ENCODE measurements at places on chromosomes 2 and 18. TPM values are rescaled to one million over a fixed set of nuclear protein-coding genes. Genes with fewer than 3 reads are reported as not detected.
A peak's percentile ranks its signal among the peaks of the same experiment; 100 is the strongest.

GRCh38 chr2:142980246-142981068 lies 103.0 kb downstream of the KYNU start:
- H3K27ac ChIP-seq, result no peak overlapping the region
- DNase-seq, result no peak
- H3K27me3 ChIP-seq, result no peaks in the 10 kb centered on the region
- no peaks in the 10 kb centered on the region for H3K4me1 ChIP-seq

GRCh38 chr2:190379249-190379964 lies 28.7 kb upstream of the MFSD6 start:
- H3K27ac ChIP-seq, result no peak overlapping the region
- no peak overlapping the region for H3K4me3 ChIP-seq
- peaks cover 4% of the 10 kb centered on the region for H3K4me1 ChIP-seq
- DNase-seq, result peak; percentile 68

- H3K4me1 ChIP-seq, result peaks cover 52% of the 10 kb centered on the region
- H3K4me3 ChIP-seq, result peak overlapping the region; percentile 93
- DNase-seq, result no peak
Measured at GRCh38 chr2:231781798-231782726, 980 bp upstream of the PDE6D start.

GRCh38 chr2:86383844-86384243 lies 46.4 kb upstream of the REEP1 start:
- H3K27ac ChIP-seq, result no peak overlapping the region
- H3K27me3 ChIP-seq, result no peaks in the 10 kb centered on the region
- no peaks in the 10 kb centered on the region for H3K4me1 ChIP-seq
- no peak overlapping the region for H3K4me3 ChIP-seq
- no peaks in the 10 kb centered on the region for H3K36me3 ChIP-seq

DNA sequence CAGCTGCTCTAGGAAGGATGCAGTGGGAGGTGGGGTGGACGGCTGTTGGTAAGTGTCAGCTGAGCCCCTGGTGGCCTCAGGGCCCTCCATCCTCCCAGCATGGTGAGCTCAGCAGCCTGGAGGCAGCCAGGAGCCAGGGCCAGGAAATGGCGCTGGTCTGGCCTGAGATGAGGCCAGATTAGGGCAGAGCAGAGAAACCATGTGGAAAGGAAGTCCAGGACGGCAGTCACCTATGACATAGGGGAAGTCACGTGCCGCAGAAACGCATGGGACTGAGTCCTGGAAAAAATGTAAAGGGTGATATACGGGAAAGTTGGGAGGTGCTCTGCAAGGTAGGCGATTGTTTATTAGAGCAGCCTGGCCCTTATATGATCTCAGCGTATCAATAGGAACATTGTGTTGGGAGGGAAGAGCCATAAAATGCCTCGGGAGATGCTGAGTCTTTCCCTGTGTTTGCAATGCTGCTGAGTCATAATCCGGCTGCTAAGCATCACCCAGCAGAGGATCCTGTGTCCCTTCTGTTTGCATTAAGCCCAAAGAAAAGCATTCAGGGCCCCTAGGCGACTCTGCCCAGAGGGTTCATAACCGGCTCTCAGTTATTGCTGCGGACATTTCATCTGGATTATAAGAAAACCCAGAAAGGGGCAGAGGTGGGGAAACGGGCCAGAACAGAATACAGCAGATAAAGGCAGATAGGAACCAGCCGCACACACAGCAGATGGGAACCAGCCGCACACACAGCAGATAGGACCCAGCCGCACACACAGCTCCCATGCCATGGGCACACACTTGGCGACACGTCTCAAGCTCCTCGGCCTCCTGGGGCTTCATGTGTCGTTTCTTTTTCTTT lies 30.3 kb upstream of the B3GNT7 start:
- H3K27me3 ChIP-seq, result no peaks in the 10 kb centered on the region
- no peak overlapping the region for H3K4me3 ChIP-seq
- peak; percentile 44 for DNase-seq
- no peak overlapping the region for H3K27ac ChIP-seq
- peaks cover 8% of the 10 kb centered on the region for H3K4me1 ChIP-seq
- H3K36me3 ChIP-seq, result peaks cover 4% of the 10 kb centered on the region

DNA sequence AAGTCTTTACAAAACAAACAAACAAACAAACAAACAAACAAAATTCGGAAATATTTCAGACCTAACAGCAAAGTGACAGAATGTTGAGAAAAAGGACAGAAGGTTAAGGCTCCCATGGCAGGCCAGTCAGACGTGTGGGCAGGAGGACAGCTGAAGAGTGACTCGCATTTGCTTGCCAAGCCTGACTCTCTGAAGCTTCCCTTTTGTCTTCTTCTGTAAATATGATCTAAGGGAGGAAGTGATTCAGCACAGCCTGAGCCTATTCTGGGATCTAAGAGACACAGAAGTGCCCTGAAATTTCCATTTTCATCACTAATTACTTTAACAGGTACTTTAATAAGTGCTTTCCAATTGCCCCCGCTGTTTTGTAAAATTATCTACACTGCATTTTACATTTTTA lies 134.0 kb upstream of the LYPD1 start:
- no peak overlapping the region for H3K27ac ChIP-seq
- H3K4me1 ChIP-seq, result no peaks in the 10 kb centered on the region
- H3K27me3 ChIP-seq, result no peaks in the 10 kb centered on the region
- no peak for DNase-seq
- no peak overlapping the region for H3K4me3 ChIP-seq

GRCh38 chr2:53438100-53438499 lies 329.5 kb upstream of the CHAC2 start:
- no peak overlapping the region for H3K27ac ChIP-seq
- DNase-seq, result no peak
- H3K36me3 ChIP-seq, result no peaks in the 10 kb centered on the region
- no peaks in the 10 kb centered on the region for H3K4me1 ChIP-seq

DNA sequence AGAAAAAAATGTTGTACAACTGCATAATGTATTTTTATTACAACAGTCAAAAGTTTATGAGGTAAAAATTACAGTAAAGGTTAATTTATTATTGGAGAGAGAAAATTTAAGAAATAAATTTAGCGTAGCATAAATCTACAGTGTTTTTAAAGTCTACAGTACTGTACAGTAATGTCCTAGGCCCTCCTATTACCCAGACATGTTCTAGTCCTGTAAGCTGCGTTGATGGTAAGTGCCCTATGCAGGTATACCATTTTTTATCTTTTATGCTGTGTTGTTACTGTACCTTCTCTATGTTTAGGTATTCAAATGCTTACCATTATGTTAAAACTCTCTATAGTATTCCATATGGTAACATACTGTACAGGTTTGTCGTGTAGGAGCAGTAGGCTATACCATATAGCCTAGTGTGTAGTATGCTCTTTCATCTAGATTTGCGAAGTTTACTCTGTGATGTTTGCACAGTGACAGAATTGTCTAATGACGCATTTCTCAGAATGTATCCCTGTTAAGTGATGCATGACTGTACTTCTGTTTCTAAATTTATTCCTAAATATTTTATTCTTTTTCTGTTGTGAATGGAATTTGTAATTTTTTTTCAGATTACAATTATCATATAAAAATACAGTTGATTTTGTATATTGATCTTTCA lies 24.5 kb downstream of the ABI2 start:
- H3K27ac ChIP-seq, result no peak overlapping the region
- DNase-seq, result no peak
- H3K27me3 ChIP-seq, result no peaks in the 10 kb centered on the region
- no peaks in the 10 kb centered on the region for H3K36me3 ChIP-seq
- H3K4me3 ChIP-seq, result no peak overlapping the region
- no peaks in the 10 kb centered on the region for H3K4me1 ChIP-seq

DNA sequence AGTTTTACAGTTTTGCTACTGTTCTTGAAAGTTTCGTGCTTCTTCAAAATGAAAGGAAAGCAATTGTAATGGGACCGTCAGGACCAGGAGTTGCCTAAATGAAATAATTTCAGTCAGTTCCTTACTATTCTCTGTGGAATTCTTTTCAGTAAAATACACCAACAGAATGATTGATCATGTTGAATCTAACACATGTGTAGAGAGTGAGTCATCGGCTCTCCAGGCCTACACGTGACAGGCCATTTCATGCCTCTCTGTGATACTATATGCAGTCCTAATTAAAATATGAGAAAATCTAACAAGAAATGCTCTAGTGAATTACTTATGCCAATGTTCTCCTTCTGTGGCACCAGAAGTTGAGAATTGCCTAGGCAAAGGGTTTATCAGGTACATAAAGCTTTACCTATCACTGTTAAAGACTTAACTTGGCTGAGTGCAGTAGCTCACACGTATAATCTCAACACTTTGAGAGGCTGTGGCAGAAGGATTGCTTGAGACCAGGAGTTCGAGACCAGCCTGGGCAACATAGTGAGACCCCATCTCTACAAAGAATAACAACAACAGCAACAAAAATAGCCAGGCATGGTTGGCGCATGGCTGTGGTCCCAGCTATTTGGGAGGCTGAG lies 199.4 kb downstream of the LRRTM1 start:
- no peaks in the 10 kb centered on the region for H3K27me3 ChIP-seq
- no peaks in the 10 kb centered on the region for H3K4me1 ChIP-seq
- no peaks in the 10 kb centered on the region for H3K36me3 ChIP-seq

GRCh38 chr2:8567469-8568260 lies 114.2 kb upstream of the ID2 start:
- DNase-seq, result no peak
- H3K4me3 ChIP-seq, result no peak overlapping the region
- no peak overlapping the region for H3K27ac ChIP-seq
- H3K27me3 ChIP-seq, result no peaks in the 10 kb centered on the region
- no peaks in the 10 kb centered on the region for H3K4me1 ChIP-seq

GRCh38 chr2:168138374-168138773 lies 109.0 kb downstream of the STK39 start:
- no peak overlapping the region for H3K27ac ChIP-seq
- no peaks in the 10 kb centered on the region for H3K36me3 ChIP-seq
- H3K4me3 ChIP-seq, result no peak overlapping the region
- no peaks in the 10 kb centered on the region for H3K4me1 ChIP-seq

- peaks cover 44% of the 10 kb centered on the region for H3K36me3 ChIP-seq
- H3K27me3 ChIP-seq, result no peaks in the 10 kb centered on the region
- peak overlapping the region; percentile 98 for H3K27ac ChIP-seq
- DNase-seq, result no peak
Measured at GRCh38 chr18:74500372-74500771, 4.2 kb downstream of the CNDP2 start.

DNA sequence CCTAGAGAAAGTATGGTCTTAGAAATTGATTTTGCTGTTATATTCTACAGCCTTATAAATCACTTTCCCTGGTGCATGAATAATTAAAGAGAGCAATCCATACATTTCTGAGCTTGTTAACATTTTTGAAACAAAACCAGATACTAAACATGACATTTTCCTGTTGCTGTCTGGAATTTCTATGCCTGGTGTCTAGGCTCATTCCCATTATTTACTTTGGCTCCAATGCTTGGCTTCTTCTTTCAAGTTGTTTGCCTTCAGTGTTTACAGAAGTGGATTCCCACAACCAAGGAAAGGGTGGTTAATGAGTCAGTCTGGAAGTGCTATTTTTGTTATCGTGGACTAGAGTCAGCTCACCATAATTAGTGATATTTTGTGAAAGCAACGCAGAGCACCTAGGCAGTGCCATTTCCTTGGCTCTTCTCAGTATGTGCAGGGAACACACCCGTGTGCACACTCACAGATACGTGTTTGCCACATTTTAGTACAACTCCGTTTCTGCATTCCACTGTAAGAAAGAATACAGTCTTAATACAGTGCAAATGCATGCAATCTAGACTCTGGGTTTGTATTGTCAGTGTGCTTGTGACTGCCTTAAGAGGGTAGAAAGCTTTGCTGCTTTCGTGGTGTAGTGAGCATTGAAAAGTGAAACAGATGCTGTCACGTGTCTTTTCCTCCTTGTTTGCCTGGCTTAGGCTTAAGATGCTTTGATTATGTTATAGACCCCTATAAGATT lies 185.0 kb upstream of the RASGRP3 start:
- H3K27me3 ChIP-seq, result no peaks in the 10 kb centered on the region
- no peak for DNase-seq
- H3K27ac ChIP-seq, result no peak overlapping the region
- H3K36me3 ChIP-seq, result no peaks in the 10 kb centered on the region
- H3K4me1 ChIP-seq, result peaks cover 9% of the 10 kb centered on the region

- no peak overlapping the region for H3K4me3 ChIP-seq
- H3K27me3 ChIP-seq, result no peaks in the 10 kb centered on the region
- DNase-seq, result no peak
Measured at GRCh38 chr2:209600341-209601171, 171.1 kb upstream of the UNC80 start.

DNA sequence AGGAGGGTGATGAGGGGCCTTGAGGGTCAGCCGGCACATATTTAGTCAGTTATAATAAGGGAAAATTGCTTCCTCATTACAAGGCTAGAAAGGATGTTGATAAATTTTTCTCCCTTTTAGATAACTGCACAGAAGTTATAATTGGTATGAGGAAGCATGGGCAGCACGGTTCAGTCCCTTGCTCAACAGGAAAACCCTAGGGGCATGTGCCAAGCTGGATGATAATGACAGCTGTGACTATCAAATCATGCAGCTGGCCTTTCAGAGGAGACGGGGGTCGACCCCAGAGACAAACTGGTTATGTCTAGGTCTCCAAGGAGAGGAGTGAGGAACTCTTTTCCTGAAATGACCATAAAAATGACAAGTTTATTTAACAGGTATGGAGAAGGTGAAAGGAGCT lies 448.1 kb upstream of the VRK2 start:
- H3K27ac ChIP-seq, result no peak overlapping the region
- H3K4me1 ChIP-seq, result no peaks in the 10 kb centered on the region
- no peaks in the 10 kb centered on the region for H3K36me3 ChIP-seq
- no peak overlapping the region for H3K4me3 ChIP-seq
- DNase-seq, result no peak
- no peaks in the 10 kb centered on the region for H3K27me3 ChIP-seq

DNA sequence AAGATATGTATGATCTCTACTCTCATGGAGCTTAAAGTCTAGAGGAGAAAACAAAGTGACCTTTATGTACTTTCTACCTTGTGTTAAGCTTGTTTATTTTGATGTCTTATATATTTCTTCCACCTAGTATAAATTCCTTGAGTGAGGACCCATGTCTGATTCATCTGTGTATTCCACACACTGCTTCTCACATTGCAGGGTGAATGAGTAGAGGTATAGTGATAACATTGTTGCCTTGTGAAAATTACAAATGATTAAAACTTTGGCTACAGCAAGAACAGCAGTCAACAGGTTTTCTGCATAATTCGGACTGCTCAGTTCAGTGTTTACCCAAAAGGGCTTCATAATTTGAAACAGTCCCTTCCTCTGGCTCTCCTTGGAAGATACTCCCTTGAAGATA lies 36.3 kb downstream of the AOX1 start:
- no peak overlapping the region for H3K27ac ChIP-seq
- H3K27me3 ChIP-seq, result no peaks in the 10 kb centered on the region
- no peak overlapping the region for H3K4me3 ChIP-seq
- DNase-seq, result no peak
- no peaks in the 10 kb centered on the region for H3K36me3 ChIP-seq

DGKD gene
- 69.3 TPM for total RNA-seq

AP1S3 gene
- total RNA-seq, result 6.4 TPM

GCG gene
- total RNA-seq, result not detected

CTDP1 gene
- 25.2 TPM for total RNA-seq

PSMA8 gene
- not detected for total RNA-seq

SLC19A3 gene
- 40.7 TPM for total RNA-seq

KATNAL2 gene
- 3.8 TPM for total RNA-seq

TMEM198 gene
- 1.4 TPM for total RNA-seq

LIMS3 gene
- total RNA-seq, result 2.4 TPM

BMP10 gene
- total RNA-seq, result 0.24 TPM

LTBP1 gene
- total RNA-seq, result 34.7 TPM

FN1 gene
- 1,248 TPM for total RNA-seq
